ENCODE measurements at places on chromosomes 3 and 15.
A peak's percentile ranks its signal among the peaks of the same experiment; 100 is the strongest.

DNA sequence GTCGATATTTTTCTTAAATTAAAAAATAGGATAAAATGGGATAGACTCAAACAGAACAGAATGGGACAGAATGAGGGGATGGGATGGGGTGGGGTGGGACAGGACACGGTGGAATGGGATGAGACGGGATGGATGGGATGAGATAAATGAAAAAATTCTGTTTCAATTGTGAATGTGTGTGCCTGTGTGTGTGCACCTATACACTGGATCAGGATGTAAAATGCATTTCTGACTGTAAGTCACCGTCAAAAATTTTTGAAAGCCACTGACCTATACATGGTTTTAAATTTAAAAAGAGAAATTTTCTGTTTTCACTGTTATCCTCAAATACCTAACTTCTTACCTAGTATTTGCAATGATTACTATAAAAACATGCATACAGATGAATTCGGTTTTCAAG is 108.7 kb upstream of the UBE2E2 start:
- DNase-seq, result no peak

- DNase-seq, result no peak
Measured at GRCh38 chr15:71103102-71103676, 12.1 kb upstream of the THSD4 start.

DNA sequence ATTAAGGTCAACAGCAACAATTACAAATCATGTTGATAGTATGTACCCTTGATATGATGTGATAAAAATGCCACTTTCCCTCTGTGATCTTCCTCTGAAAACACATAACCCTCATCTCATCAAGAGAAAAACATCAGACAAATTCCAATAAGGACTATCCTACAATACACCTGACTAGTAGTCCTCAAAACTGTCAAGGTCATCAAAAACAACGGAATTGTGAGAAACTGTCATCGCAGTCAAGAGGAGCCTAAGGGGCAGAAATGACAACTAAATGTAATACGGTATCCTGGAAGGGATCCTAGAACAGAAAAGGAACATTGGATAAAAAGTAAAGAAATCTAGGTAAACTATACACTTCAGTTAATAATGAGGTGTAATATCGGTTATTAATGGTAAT is 59.2 kb downstream of the OSBPL10 start:
- no peak for DNase-seq

DNA sequence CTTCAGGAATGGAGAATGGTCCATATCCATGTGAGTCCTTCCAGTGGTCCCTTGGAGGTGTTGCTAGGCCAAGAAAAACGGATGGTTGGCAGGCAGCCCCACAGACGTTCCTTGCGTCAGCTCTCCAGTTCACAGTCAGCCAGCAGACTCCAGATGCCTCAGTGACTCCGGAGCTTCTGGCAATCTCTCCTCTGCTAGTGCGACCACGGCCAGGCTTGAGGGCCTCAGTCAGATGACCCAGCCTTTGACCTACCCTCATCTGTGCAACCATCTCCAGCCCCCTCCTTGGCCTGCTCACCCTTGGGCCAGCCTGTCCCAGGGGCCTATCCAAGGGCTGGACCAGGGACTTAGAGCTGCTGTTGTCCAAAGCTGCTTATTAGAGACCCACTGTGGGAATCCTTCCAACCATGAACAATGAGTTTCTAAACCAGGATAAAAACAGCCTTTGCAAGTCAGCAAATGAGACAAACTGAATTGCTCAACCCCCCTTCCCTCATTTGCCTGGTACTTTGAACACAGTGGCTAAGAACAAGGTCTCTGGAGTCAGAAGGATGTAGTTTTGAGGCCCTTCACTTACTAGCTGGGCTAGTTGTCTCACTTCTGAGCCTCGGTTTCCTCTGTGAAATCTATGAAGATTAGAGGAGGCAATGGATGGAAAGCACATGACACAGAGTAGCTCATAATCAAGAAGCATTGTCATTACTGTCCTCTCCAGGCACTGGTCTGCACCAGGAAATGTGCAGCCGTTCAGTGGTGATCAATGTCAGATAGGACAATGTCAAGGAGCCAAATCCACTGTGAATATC is 44.8 kb downstream of the ANP32A start:
- DNase-seq, result peak; percentile 90

- no peak for DNase-seq
Measured at GRCh38 chr3:175224051-175224450, 364.9 kb downstream of the NAALADL2 start.

DNA sequence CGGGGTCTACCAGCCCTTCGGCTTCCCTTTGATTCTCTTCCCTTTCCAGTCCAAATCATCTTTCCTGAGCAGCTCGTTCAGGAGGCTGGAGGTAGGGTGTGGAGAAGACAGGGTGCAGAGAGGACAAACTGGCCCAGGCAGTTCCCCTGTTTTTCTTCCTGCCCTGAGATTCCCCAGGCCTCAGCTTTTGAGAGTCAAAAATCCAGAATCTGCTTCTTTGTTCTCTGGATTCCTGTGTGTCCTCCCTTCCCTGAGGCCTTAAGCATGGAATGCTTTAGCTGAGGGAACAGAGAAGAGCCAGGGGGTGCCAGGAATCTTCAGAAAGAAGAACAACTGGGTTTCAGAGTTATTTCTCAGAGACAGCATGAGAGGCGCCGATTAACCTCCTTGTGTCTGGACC is 26.7 kb upstream of the LRTM1 start:
- no peak for DNase-seq

- DNase-seq, result no peak
Measured at GRCh38 chr3:14169871-14170270, 8.5 kb downstream of the XPC start.

- DNase-seq, result no peak
Measured at GRCh38 chr3:49341996-49342395, 2.1 kb upstream of the USP4 start.

DNA sequence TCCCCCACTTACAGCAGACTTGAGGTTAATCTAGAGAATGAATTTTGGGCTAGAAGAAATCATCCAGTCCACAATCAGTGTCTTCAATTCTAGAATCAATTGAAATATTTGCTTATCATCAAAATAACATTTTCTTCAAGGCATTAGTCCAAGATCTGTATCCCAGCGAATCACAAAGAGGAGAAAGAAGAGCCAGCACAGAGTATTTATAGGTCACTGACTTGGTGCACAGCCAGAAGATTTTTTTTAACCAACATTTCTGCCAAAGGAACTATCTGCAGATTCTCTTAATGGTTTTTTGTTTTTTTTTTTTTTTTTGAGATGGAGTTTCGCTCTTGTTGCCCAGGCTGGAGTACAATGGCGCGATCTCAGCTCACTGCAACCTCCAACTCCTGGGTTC is 178.2 kb downstream of the TNIK start:
- no peak for DNase-seq

DNA sequence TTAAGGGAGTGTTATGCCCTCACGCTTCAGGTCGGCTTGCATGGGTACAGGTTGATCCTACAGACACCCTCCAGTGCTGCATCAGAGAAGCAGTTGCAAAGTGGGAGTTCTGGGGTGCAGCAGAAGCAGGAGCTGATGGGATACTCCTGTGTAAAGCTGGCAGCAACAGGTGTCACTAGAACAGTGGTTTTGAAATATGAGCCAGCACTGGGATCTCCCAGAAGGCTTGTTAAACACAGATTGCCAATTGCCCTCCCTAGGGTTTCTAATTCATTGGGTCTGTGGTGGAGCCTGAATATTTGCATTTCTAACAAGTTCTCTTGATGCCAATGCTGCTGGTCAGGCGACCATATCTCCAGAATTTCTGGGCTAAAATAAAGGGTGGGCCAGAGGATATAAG is 350.4 kb downstream of the CLSTN2 start:
- DNase-seq, result no peak

GRCh38 chr3:43747641-43748040 is 56.9 kb downstream of the ABHD5 start:
- DNase-seq, result no peak

DNA sequence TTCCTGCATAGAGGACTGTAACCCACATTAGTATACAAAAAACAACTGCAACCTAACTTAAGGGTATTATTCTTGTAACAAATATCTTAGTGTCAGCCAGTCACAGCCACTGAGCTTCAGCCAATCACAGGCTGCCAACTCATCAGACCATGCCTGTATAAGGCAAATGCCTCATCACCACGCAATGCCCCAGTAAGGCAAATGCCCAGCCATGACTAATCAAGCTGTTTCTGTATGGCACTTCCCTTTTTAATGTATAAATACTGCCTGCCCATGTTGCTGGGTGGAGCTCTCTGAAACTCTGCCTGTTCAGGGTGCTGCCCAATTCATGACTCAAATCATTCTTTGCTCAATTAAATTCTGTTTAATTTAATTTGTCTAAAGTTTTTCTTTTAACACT is 18.4 kb upstream of the GABRA5 start:
- no peak for DNase-seq

- DNase-seq, result no peak
Measured at GRCh38 chr3:73378207-73378606, 246.5 kb downstream of the PDZRN3 start.

DNA sequence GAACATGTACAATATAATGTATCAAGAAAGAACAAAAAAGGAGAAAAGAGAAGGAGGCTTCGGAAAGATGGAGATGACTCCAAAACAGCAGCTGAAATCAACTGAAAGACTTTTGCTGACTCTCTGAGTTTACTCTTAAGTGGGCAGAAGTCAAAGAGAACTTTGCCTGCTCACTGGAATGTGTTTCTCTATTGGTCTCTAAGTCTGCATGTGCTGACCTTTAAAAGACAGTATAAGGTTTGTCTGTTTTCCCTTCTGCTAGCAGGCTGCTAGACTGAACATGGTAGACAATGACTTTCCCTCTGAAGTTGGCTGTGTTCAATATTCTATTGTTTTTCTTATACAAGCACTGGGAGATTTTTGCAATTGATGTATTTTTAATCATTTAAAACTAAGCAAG is 7.2 kb upstream of the MAP4 start:
- no peak for DNase-seq

DNA sequence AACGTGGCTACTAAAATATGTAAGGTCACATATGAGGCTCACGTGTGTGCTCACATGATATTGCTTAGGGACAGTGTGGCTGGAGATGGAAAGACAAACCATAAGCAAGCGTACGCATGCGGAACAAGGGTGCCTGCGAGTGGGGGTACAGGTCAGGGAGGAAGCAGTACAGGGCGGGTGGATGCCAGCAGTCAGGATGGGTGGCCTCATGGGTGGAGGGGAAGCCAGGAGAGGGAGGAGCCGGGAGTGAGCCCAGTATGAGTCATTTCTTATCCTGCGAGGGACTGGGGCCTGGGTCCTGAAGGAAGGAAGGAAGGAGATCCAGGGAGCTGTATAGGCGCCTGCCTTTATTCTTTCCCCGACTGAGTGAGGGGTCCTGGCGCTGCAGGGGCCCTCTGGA is 42.0 kb upstream of the CGNL1 start:
- no peak for DNase-seq

- DNase-seq, result no peak
Measured at GRCh38 chr3:10108091-10108490, at the start of gene FANCD2OS. Gene FANCD2OS, minus strand, starts transcription at chr3:10108255. Its CDS starts 3,481 bp downstream, at chr3:10104774.

DNA sequence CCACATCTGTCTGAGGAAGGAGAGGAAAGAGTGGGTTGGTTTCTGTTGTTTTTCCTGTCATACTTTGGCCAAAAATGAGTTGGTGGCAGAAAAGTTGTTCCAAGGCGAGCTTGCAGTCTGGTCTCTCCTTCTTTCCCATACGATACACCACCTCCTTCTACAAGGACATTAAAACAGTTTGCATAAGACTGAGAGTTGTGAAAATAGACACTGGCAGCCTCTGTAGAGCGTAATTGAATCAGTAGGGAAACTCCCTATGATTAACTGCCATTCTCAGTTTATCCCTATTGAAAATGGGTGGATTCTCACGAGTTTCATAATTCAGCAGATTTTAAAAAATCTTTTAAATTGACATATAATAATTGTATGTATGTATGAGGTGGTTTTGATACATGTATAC is 3.7 kb upstream of the LSG1 start:
- no peak for DNase-seq

GRCh38 chr3:58044691-58045483 is 36.7 kb downstream of the FLNB start:
- no peak for DNase-seq

GRCh38 chr3:111669926-111670630 is 74.9 kb upstream of the ZBED2 start:
- DNase-seq, result no peak

- no peak for DNase-seq
Measured at GRCh38 chr3:59566481-59566975, 516.7 kb upstream of the CFAP20DC start.

GRCh38 chr15:29638781-29639180 is 183.5 kb downstream of the TJP1 start:
- no peak for DNase-seq

DNA sequence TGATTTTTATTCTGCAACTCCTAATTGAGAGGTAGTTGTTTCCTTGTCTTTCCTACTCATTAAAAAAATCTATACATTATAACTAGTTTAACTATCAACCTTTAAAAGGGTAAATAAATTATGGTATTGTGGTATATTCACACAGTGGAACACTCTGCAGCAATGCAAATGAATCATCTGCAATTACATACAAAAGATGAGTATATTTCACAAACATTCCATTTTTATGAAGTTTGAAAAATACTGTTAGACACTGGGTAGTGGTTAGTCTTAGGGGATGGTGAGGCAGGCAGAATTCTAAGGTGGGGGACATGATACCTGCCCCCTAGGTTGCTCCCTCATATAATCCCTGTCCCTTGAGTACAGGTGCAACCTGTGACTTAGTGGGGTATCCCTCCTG is 44.0 kb upstream of the MAGI1 start:
- DNase-seq, result no peak
